ENCODE measurements at places on chromosomes 7 and 10.

GRCh38 chr7:130894146-130894908 is 160.3 kb upstream of the KLF14 start:
- peak; percentile 55 for DNase-seq

DNA sequence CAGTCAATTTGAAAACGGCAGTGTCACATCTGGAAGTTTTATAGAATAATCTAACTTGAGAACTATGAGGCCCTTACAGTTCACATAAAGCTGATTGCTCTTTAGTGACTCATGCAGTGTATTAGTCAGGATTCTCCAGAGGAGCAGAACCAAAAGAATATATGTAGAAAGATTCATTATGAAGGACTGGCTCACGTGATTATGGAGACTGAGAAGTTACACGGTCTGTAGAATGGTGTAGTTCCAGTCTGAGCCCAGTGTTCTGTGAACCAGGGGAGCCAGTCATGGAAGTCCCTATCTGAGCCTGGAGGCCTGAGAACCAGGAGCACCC is 21.5 kb downstream of the RBM33 start:
- no peak for DNase-seq

GRCh38 chr7:143954135-143954534 is 509 bp upstream of the OR2F1 start:
- DNase-seq = no peak

DNA sequence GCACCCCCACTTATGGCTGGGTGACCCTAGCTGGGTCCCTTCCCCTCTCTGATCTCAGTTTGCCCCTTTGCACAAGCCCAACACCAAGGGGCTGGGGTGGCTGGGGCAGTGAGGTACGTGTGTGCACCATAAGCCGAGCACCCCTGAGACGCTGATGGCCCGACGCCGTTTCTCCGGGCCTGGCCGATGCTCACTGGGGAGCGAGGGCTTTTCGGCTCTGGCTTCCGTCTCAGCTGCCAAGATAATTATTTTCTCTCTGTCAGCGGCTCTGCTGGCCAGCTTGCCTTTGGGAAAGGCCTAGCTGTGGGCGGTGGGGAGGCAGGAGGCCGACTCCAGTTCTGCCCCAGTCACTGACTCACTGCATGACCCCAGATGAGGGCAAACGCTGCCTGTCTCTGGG is 91.0 kb downstream of the ZMIZ1 start:
- DNase-seq = no peak

Measured in activated CD4-positive, alpha-beta T cell treated with anti-CD3 and anti-CD28 coated beads for 36 hours (primary cell).